ENCODE measurements at places on chromosomes 16 and 17. TPM values are rescaled to one million over a fixed set of nuclear protein-coding genes. Genes with fewer than 3 reads are reported as not detected.

The BIRC5 gene
- total RNA-seq = 192 TPM

DNA sequence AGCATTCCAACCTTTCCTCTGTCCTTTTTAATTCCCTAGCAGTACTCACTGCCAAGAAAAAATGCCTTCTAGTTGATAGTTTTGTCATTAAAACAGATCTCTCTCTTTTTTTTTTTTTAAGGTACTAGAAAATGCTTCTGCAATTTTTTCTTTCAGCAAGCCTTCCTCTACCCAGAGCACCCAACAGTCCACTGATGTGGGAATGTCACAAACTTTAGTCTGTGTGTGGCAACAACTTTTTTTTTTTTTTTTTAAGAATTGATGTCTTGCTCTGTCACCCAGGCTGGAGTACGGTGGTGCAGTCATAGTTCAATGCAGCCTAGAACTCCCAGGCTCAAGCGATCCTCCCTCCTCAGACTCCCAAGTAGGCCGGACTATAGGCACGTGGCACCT is 34.7 kb downstream of the CDRT15 start:
- DNase-seq = no peak

GRCh38 chr17:56756536-56756935 is 77.2 kb downstream of the C17orf67 start:
- DNase-seq = peak; percentile 94

DNA sequence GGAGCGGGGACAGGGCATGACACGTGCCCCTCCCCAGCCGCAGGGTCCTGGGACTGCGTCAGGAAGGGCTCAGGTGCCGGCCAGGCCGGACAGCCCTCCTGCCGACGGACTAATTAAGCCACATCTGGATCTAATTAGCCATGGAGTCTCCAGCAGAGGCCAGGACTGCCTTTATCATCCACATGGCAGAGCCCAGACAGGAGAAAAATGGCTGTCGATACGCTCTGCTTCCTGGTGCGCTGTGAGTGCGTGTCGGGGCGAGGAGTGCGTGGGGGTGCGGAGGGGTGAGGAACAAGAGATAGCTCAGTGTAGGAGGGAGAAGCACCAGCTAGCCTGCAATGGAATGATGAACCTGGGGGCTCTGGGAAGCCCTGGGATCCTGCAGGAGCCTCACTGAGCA is 218.8 kb downstream of the IRF8 start:
- no peak for DNase-seq

DNA sequence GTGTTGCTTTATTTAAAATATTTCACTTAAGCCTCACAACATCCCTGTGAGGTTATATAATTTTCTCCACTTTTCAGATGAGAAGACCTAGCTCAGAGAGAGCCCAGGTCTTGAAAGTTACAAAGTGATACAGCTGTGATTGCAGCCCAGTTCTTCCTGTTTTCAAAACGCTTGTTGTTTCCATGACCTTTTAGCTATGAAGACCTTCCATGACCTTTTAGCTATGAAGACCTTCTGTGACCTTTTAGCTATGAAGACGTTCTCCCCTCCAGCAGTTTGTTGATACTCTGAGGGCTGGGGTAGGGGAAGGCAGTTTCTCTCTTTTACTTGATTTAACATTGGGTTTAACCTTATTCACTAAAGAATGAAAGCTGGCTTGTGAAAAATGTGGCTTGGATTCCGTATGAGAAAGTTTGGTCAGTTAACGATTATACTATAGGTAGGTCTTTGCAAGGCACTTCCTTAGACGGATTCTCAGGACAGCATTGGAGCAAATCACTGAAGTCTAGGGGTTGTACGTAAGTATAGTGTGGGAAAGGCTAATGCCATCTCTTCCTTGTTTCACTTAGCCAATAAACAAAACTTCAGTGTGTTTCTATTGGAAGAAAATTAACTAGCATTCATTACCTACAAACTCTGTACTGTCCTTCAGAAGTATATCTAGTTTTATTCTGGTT is 20.7 kb downstream of the PHKB start:
- DNase-seq = no peak

- no peak for DNase-seq
These were observed 11.3 kb downstream of the DNAAF1 start for GRCh38 chr16:84156342-84156784.

The SARM1 gene
- 18.5 TPM for total RNA-seq

- peak; percentile 56 for DNase-seq
These were observed 1.4 kb downstream of the GOT2 start for GRCh38 chr16:58732545-58733247.

The ACSM5 gene
- 3.6 TPM for total RNA-seq

The PYY gene
- not detected for total RNA-seq

DNA sequence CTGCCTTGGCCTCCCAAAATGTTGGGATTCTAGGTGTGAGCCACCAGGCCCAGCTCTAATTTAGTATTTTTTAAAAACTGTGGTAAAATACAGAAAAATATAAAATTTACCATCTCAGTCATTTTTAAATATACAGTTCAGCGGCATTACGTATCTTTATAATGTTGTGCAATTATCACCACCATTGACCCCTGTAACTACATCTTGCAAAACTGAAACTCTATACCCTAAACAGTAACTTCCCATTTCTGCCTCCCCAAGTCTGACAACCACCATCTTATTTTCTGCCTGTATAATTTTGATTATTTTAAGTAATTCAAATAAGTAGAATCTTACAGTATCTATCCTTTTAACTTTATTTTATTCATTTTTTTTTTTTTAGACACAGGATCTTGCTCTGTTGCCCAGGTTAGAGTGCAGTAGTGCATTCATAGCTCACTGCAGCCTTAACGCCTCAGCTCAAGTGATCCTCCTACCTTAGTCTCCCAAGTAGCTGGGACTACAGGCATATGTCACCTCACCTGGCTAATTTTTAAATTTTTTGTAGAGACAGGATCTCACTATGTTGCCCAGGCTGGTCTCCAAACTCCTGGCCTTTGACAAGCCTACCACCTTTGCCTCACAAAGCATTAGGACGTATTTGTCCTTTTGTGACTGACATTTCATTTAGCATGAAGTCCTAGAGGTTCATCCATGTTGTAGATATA is 10.9 kb upstream of the GGA2 start:
- DNase-seq = no peak

- no peak for DNase-seq
These were observed 75.9 kb downstream of the NLK start for GRCh38 chr17:28118362-28118761.
